ENCODE measurements at places on chromosomes 5 and 9.

DNA sequence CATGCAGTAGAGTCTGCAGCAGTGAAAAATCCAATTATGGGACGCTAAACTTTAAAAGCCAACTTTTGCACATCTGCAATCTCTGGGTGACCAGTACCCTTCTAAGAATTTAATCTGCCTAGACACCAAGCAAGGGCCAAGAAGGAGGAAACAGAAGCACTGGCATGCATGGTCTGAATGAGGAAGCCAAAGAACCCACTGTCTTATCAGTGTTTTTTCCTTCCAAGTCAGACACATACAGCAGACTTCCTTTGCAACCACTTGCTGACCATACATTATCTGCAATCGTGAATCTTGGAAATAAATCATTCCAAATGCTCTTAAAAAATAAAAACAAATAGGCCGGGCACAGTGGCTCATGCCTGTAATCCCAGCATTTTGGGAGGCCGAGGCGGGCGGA, 65.9 kb downstream of the DEPDC1B start:
- no peak for DNase-seq

DNA sequence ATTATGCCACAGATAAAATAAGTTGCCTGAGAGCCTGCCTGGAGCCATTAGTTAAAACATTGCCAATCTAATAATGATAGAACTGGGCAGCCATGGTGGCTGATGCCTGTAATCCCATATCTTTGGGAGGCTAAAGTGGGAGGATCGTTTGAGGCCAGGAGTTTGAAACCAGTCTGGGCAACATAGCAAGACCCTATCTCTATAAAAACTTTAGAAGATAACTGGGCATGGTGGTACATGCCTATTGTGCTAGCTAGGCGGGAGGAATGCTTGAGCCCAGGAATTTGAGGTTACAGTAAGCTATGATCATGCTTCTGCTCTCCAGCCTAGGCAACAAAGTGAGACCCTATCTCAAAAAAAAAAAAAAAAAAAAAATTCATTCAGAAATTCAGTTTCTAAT, 52.6 kb downstream of the RAI14 start:
- DNase-seq = no peak

DNA sequence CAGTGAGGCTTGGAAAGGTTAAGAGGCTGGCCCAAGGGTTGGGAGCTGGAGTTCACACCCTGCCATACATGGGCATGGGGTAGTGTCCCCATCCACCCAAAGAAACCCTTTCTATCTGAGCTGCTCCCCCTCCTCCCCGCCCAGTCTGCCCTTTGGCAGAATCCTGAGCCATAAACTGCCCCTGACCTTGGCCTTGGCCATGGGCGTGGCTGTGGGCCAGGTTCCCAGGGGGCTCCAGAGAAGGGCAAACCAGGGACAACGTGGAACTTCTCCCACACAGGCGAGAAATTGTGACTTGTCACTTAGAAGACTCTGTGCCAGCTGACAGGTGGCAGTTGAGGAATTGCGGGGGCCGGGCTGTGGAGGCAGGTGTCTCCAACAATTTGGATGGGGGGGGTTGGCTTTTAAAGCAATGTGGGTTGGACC, 4.8 kb downstream of the FAM78A start:
- DNase-seq = no peak

DNA sequence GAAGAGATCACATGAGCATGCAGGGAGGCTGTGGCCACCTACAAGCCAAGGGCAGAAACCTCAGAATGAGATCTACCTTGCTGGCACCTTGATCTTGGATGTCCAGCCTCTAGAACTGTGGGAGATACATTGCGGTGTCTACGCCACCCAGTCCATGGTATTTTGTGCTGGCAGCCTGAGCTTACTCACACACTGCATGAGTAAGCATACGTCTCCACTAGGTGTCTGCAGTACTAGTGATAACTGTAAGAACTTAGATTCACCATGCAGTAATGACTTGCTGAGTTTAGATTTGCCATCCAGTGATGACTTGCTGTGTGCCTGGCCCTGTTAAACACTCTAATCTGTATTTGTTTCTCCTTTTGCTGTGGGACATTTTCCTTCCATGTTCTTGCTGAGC, 417.7 kb downstream of the GADD45G start:
- DNase-seq = no peak

DNA sequence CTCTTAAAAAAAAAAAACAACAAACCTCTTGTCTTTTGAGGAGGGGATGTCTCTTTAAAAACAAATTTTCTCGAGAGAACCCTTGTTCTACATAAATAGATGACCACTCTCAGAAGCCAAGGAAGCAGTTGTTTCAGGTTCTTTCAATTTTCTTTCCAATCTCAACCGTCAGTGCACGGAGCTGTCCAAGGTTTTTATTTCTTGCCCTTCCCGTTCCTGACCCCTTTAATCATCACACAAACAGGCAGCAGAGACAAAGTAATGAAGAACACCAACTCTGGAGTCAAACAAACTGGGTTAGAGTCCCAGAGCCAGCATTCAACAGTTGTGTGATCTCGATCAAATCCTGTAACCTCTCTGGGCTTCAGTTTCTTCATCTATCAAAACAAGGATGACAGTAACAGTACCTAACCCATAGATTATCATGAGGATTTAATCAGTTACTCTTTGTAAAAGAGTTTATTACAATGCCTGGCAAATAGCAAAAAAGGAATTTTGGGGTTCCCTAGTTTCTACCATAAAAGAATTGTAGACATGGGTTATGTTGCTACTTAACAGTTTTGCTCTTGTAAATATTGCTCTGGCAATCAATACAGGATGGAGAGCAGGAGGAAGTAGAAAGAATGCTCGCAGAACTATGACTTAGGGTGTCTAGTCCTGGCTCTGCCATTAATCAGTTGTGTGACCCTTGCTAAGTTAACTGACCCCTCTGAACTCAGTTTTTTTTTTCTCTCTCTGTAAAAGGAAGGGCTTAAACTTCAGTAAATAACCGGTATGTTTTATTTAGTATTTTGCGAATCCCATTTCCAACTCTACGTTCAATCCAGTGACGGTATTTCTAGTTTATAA, 1.0 kb upstream of the NIM1K start:
- no peak for DNase-seq

- no peak for DNase-seq
Observed at GRCh38 chr9:137428841-137429545, 5.8 kb downstream of the NOXA1 start.

DNA sequence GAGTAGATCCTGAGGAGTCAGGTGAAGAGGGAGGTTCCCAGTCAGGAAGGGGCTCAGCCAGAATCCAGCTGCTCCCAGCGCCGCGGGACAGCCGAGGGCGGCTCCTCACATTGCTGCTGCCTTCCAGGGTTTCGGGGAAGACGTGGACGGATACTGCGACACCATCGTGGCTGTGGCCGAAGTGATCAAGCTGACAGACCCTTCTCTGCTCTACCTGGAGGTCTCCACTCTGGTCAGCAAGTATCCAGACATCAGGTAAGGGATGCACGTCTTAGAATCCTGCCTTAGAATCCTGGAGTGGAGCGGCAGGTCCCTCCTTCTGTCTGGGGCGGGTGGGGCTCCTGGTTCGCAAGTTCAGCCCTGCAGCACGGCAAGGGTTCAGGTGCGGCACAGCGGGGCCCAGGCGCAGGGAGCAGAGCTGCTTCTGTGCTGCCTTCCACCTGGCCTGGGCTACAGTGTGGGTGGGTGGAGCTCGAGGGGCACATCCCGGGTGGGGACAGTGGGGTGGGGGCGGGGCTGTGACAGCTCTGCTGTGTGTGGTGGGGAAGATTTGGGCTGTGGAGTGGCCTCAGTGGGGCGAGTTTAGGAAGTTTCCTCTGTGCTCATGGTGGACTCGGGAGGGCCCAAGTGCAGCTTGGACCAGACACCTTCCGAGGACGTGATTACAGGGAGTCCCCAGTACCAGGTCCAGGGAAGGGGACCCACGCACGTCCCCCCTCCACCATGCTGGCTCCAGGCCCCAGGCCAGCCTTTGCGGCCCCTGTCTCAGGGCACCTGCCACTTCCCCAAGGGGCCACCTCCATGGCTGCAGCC, 22.8 kb downstream of the EXOC3 start:
- DNase-seq = no peak

DNA sequence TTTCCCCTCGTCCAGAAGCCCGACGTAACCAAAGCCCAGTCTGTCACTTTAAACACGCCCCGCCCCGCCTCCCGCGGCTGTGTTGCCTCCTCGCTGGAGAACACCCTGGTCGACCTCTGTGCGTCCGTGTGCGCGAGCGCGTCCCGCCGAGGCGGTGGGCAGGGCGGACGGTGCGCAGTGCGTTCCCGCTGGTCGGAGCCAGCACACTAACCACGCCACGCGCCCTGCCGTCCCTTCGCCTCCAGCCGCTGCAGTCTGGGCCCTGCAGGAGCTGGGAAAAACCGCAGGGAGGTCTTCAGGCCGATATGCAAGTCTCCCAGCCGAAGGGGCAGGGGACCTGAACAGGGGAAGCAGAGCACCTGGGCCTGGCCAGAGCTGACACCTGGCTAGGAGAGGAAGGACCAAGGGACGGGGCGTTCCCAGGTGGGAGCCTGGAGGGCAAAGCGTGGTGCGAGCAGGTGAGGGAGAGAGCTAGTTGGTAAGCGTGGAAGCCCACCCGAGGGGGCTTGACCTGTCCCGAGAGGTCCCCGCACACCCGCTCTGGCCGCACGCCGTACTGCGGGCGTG, 1.3 kb upstream of the PHPT1 start:
- no peak for DNase-seq

Data from NCI-H187 treated with DMSO at 0.1 percent for 48 hours (cell line).